ENCODE measurements at places on chromosomes 4 and X.

- DNase-seq: no peak
Measured at GRCh38 chrX:110987292-110987691, 108.7 kb upstream of the PAK3 start.

DNA sequence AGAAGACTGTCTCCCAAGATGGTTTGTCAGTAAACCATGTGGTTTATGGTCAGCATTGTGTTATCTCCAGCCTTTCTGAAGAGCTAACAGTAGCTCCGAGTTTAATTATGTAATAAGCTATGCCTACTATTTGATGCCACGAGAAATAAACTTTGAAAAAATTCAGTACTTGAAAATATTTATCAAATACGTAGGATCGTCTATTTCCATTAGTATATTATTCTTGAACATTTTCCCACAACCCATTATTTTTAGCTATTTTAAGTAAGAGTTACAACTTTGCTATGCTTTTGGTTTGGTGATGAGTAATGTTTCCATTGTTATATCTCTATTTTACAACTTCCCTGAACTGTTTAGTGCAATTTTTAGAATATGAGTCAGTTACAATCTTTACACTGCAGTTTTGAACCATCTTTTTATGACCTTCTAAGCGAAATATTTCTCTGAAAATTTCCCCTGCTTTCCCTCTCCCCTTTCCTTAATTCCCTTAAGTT is 44.5 kb upstream of the TRIM2 start:
- DNase-seq: no peak

DNA sequence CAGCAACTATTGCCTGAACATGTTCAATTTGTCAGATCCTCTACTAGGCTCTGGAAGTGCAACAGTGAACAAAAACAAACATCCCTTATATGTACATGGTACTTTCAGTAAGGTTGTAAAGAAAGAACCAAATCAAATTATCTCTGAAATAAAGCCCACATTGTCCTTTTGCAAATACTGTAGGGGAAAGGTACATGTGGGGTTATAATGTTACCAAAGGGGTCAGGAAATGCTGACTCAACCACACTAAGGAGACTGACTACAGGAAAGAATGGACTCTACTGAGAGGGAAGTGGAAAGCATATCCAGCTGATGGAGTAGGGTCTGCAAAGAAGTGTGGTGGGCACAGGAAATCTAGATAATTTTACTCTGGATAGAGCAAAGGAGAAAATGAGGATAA is 61.5 kb downstream of the PCDH18 start:
- DNase-seq: no peak

DNA sequence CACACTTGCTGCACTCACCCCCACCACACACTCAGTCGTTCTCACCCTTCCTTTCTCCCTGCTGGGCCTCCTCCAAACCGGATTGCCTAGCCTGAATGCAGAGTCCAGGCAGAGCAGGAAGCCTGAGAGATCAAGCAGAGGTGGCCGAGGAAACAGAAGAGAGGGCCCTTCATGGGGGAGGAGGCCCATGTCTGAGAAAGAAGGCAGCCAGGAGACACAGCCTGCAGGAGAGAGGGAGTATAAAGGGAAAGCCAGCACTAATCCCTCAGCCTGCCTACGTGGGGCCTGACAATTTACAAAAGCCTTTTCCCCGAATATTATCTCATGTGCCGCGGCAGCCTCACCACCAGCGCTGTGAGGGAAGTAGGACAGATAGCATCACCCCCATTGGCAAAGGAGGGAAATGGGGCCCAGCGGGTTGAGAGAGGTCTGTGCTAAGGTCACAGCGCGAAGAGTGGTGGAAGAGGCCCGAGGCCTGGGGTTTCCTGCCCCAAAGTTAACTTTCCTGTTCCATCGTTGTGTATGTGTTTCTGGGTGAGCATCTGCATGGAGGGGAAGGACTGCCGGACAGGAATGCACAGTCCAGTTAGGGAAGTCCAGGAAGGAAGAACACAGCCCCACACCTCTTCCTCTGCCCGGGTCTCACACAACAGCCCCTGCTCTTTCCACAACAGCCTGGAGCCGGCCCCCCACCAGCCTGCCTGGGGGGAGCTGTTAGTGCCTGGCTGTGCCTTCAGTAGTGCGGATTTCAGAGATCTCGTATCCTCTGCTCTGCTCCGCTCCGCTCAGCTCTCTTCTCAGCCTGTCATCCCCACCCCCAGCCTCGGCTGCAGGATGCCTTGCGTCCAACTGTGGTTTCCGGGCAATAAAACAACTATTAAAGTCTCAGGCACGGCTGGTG is 50.9 kb upstream of the BCOR start:
- DNase-seq: no peak

DNA sequence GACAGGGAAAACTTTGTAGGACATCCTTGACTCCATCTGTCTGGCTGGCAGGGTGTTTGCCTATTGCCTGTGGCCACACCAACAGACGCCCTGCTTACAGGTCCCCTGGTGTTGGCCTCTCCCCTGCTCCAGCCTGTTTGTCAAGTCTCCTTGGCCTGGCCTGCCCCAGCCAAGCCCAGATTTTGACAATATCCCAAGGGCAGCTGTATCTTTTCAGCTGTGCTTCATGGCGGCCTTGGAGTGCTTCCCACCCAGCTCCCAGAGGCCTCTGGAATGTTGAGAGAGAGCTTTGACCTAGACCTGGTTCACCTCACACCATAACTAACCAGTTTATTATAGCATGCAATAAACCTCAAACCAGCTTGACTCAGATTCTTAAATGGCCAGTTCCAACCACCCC is 204.0 kb upstream of the NHS start:
- DNase-seq: no peak

DNA sequence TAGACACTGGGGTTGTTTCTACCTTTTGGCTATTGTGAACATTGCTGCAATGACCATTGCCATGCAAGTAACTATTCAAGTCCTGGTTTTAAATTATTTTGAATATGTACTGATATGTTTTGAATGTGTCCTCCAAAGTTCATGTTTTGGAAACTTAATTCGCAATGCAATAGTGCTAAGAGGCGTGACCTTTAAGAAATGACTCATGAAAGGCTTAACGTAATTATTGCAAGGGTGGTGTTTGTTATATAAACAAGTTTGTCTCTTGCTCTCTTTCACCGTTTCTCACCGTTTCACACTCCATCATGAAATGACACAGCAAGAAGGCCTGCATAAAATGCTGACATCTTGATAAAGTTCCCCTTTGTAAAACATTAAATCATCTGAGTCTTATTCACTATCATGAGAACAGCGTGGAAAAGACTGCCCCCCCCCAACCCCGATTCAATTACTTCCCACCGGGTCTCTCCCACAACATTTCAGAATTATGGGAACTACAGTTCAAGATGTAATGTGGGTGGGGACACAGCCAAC is 506.9 kb upstream of the FAM47C start:
- no peak for DNase-seq

DNA sequence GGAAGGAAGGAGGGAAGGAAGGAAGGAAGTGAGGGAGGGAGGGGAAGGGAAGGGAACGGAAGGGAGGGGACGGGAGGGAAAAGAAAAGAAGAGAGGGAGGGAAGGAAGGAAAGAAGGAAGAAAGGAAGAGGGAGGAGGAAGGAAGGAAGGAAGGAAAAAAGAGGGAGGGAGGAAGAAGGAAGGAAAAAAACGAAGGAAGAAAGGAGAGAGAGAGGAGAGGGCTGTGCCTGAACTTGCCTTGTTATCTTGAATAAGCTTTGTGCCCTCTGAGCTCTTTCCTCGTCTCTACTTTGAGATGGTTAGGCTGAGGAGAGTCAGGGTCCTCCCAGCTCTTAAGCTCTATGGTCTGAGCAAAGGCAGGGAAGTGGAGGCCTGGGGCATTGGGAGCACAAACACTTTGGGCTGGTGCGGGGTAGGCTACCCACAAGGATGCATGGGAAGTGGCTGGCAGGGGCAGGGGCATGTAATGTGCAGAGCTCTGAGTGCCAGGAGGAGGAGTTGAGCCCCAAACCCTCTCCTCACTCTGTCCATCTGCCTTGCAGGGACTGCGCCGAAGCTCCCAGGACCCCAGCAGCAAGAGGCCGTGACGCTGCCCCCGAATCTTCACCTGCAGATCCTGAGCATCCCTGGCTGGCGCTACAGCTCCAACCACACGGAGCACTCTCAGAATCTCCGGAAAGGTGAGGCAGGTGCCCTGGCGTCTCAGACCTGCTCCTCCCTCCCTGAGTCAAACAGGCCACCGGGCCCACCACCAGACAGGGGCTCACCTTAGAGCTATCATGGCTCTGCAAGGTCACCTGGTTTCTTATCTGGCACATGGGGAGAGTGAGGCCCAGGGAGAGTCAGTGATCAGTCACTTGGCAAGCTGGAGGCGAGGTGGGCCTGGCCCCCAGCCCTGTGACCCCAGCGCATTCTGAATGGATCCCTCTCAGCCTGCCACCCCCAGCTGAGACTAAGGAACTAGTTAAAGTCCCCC is 26.5 kb upstream of the MRFAP1 start:
- no peak for DNase-seq

GRCh38 chr4:149584722-149585121 is 230.9 kb downstream of the IQCM start:
- DNase-seq: no peak

GRCh38 chr4:114807357-114807756 is 208.8 kb downstream of the UGT8 start:
- no peak for DNase-seq

- DNase-seq: no peak
Measured at GRCh38 chr4:1777822-1778641, 15.1 kb upstream of the FGFR3 start.

GRCh38 chrX:68908071-68908470 is 79.2 kb downstream of the EFNB1 start:
- no peak for DNase-seq

DNA sequence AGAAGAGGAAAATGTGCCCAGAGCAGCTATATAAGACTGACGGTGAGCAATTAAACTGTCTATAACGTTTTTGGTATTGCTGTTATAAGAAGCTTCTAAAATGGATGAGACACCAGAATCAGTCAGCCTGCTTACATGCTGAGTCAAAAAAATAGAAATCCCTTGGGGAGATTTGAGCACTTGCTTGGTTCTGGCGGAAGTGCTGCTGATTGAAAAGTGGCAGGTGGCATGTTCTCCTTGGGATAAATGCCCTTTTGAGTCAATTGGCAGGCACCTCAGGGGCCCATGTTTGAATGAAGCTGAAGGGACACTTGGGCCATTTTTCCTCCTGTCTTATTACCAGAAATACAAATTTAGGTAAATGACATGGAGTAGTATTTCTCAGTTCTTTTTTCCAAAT is 148.7 kb downstream of the PTCHD1 start:
- DNase-seq: no peak

- DNase-seq: no peak
Measured at GRCh38 chr4:153468587-153468986, 2.4 kb downstream of the TMEM131L start.

DNA sequence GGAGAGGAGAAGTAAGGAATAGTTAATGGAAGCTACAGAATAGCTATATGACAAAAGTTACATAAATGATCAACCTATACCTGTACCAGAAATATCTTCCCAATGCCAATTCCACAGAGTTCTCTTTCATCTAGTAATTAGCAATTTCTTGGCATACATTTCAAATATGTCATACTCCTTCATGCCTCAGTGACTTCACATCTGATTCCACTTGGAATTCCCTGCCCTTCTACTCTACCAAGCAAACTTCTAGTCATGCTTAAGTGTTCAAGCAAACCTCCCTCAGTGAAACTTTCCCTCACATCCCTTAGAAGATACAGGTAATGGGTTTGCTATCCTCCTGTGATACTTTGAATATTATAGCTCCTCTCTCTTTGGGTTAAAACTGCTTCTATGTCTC is 127.1 kb downstream of the KLHL13 start:
- DNase-seq: no peak

GRCh38 chr4:167084321-167084720 is 150.0 kb downstream of the SPOCK3 start:
- DNase-seq: no peak

DNA sequence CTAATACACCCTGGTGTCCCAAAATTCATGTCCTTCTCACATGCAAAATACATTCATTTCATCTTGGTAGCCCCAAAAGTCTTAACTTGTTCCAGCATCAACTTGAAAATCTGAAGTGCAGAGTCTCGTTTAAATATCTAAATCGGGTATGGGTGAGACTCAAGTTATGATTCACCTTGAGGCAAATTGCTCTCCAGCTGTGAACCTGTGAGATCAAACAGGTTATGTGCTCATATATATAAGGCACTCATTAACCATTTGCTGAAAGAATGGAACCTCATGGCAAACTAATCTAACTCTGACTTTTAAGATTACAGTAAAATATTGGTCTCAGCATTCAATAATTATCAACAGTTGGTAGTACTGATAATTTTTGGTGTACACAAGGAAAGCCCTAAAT is 55.5 kb downstream of the PDLIM5 start:
- DNase-seq: no peak

DNA sequence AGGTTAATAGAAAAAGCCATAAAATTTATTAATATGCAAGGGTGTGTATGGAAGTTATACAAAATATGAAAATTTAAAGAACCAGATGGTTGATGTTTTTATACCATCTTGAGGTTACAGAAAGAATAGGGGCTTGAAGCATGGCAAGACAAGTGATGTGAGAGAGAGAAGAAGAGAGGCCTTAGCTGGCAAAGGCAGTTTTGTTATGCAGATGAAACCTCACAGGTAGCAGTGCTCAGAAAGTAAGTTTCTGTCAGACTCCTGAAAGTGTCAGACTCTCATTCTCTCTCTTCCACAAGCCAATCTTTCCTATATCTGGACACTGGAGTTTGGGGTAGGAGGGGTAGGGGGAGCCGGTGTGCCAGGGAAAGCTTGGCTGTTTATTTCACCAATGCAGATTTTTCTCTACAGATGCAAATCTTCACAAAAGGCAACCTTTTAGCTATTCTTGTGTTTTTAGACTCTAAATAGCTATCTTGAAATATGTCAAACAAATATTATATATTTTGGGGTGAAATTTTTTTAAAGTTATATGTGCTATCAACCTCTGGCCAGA is 124.5 kb downstream of the CFAP299 start:
- DNase-seq: no peak

GRCh38 chrX:13387666-13388494 is 68.0 kb upstream of the ATXN3L start:
- no peak for DNase-seq

DNA sequence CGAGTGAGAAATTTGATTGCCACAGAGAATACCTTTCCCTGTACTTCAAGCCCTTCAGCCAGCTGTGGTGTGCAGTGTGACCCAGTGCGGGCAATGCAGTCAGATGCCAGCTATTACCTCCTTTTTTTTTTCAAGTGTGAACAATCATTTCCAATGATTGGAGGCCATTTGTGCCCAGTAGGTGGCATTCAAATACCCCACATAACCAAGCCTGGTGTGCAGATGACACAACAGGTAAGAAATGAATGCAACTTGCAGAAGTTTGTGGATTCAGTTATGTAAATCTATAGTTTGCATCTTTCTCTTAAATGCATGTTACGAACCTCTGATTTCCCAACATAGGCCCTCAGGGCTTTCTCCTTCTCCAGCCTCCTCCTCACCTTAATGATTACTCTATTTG is 98.0 kb downstream of the CLCN4 start:
- DNase-seq: no peak

DNA sequence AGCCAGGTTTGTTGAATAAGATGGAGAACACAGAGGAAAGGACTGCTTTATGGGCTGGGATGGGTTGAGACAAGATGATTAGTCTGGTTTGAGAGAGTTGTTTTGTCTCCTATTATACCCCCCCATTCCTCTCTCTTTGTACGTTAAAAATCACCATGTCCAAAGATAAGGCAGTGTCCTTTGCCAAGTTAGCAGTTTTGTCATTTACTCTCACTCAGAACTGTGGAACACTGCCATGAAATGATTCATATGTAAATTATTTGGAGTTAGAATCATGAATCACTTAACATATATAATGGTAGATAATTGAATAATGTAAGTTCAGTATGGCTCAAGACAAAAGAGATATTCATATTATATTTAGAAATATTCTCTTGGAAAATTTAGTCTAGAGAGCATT is 151.3 kb downstream of the DCLK2 start:
- no peak for DNase-seq

GRCh38 chr4:144819591-144819990 is 173.6 kb downstream of the HHIP start:
- no peak for DNase-seq

Measured in T-helper 1 cell (primary cell).